ENCODE measurements at places on chromosomes 12 and 14. TPM values are rescaled to one million over a fixed set of nuclear protein-coding genes. Genes with fewer than 3 reads are reported as not detected.
A peak's percentile ranks its signal among the peaks of the same experiment; 100 is the strongest.

DNA sequence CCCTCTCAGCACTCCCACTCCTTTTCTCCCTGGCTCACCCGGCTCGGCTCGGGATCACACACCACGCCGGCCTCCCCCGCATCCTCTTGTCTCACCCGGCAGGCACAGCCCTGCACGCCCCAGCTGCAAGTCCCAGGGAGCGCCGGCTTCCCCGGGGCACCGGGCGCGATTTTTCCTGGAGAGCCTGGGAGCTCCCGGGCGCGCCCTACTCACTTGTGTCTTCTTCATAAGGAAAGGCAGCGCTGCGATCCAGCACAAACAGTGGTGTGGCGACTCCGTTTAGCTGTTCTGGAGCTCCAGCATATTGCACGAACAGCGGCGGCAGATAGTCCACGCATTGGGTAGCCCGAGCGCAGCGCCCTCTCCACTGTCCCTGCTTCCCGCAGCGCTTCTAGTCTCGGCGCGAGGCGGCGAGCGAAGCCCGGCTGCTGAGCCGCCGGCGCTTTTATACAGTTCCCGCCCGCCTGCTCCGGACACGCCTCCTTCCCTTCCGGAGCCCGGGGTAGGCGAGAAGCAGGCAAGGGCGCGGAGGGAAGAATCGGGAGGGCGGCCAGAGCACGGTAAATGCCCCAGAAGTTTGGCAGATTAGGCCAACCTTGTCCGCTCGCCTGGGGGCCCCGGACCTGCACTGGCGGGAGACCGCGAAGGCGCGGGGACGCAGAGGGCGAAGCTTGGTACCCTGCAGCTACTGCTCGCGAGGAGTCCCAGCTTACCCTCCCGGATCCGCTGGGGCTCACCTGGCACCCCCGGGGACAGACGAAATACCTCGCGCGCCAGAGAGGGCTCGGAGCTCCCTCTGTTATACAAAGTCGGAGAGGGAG is at the start of gene KITLG:
Gene KITLG (minus strand): TSS at position 421 of the 821 bp plus-strand sequence. CDS start 193 bp downstream, at position 228.
- peak; percentile 89 for DNase-seq

- no peak for DNase-seq
These were observed 17.7 kb upstream of the NEDD1 start for GRCh38 chr12:96889273-96889933.

DNA sequence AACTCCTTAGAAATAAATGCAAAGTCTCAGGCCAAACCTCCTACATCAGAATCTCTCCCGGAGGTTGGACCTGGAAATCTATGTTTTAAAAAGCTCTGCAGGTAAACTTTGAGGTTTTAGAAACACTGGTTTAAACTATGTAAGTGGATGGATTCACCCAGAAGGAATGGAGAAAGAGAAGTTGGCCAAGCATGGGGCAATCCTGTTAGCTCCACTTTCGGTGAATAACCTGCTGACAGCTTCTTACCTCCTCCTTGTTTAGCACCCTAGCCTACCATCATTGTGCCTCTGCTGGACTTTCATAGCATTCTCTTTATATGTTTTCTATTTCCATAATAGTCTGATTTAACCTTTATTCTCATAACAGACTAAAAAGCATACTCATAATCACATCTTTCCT is 3.0 kb upstream of the ARHGDIB start:
- no peak for DNase-seq

DNA sequence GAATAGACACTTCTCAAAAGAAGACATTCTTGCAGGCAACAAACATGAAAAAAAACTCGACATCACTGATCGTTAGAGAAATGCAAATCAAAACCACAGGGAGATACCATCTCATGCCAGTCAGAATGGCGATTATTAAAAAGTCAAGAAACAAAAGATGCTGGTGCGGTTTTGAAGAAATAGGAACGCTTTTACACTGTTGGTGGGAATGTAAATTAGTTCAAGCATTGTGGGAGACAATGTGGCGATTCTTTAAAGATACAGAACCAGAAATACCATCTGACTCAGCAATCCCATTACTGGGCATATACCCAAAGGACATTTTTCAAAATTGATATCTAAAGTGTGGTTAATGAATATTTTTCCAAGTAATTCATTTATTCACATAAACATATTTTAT is 39.6 kb upstream of the LIN7A start:
- no peak for DNase-seq

DNA sequence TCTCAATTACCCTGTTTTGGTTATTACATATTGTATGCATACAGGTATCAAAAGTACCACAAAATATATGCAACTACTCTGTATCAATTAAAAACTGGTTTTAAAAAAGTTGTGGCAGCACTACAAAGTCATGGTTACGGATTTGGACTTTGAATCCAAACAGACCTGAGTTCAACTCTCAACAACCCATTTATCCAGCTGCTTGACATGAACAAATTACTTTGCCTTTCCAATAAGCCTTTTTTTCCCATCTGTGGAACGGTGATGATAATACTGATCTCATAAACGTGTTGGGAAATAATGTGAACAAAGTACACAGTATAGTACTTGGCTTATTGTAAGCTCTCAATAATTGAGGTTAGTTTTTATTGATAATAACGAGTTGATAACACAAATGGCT is 85.0 kb downstream of the MNAT1 start:
- DNase-seq = no peak

GRCh38 chr12:64633940-64634337 is 23.6 kb downstream of the RASSF3 start:
- no peak for DNase-seq

GRCh38 chr14:47660158-47660557 is 15.2 kb downstream of the MDGA2 start:
- no peak for DNase-seq

- DNase-seq = no peak
These were observed 122.8 kb downstream of the TTC7B start for GRCh38 chr14:90693413-90693812.

GRCh38 chr12:507391-507796 is 47.7 kb downstream of the B4GALNT3 start:
- DNase-seq = no peak

GRCh38 chr14:26429205-26429604 is 168.6 kb downstream of the NOVA1 start:
- no peak for DNase-seq

DNA sequence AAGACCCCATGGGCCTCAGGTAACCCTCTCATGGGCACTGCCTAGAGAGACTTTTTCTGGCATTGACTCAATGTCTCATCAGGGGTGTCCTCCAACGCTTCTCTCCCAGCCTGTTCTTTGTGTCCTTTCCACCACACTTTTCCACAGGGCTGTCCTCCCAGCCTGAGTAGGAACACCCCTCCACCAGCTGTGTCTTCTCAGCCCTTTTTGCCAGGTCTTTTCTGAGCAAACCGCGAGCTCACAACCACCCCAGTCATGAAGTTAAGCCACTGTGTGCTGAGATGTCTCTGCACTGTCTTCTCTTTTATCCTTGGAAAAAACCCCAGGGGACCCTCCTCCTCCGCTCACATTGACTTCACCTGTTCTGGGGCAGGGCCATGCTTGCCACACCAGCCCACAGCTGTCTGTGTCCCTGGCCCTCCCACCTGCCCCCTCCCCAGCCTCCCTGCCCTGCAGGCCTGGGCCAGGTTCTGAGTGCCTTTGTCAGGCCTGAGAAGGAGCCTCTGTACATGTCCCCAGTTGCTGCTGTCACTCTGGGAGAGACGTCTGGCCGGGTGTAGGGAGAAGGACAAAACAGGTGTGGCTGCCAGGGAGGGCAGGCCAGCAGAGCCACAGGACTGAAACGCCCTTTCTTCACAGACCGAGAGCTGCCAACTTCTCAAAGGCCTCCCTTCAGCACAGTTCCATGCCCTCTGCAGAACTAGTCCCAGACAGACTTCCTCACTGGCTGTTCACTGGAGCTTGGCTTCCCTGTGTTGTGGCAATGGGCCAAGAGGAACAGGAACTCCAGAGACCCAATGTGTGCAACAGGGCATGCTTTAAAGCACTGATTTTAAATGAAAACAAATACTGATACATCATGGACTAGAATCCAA is 50.5 kb upstream of the PNMA1 start:
- DNase-seq = no peak

- no peak for DNase-seq
These were observed 132.0 kb upstream of the ARHGAP5 start for GRCh38 chr14:31945074-31945613.

GRCh38 chr12:26077915-26078702 is 46.7 kb downstream of the BHLHE41 start:
- no peak for DNase-seq

DNA sequence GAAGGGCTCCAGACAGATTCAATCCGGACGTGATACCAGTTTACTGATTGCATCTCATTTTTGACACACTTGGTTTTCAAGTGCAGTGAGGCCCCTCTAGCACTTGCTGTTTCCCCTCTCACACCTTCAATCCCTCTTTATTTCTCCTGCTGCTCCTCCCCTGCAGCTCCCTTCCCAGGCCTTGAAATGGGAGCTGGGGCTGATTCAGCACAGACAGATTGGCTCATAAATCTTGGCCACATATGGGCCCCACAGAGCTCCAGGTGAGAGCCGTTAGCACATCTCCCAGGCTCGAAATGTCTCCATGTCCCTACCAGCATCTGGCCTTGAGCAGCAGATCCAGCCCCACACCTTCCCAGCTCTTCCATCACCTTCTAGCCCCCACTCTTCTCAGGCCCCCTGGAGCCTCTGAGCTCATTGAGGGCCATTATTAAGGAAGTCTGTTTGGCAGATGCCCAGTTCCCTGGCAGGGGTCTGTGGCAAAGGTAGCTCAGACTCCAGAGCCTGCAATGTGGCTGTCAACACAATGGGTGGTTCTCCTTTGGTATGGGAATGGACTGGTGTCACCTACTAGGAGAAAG is 220.3 kb upstream of the FKBP4 start:
- no peak for DNase-seq

- no peak for DNase-seq
These were observed 3.8 kb downstream of the PGF start for GRCh38 chr14:74951443-74952179.

The PTCSC3 gene
- not detected for total RNA-seq

The FMNL3 gene
- total RNA-seq = 40.5 TPM

Data from testis (tissue), 5 donors.